ENCODE measurements at places on chromosomes 16 and 17.

DNA sequence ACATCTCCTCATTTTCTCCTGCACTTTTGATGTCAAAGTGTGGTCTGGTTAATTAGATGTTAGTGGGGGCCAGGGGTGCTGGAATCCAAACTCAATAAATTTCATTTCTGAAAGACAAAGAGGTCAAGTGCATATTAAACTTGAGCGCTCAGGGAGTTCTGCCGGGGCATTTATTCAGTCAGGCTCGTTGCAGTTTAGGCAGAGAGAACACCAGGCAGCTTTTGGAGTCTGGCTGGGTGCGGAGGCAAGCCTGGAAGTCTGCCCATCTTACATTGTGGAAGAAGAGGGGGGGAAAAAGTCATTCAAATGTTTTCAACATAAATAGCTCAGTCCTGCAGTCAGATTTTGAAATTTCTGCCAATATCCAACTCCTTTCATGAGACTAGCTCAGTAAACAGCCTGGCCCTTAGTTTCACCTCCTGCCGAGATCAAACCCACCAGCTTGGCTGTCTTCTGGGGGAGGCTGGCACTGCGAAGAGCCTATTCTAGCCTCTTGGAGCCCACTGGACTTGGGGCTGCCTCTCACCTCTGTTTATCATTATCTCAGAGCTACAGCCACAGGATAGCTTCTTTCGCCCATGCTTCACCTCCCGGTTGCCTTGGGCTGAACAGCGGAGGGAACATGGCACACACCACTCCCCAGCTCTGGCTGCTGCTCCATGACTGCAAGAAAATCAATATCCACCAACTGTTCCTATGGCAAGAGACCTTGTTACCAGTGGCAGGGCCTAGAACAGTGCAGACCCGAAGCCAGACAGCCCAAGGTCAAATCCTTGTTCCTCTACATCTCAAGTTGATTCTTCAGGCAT, 177.4 kb upstream of the CDH5 start:
- DNase-seq, result no peak

- DNase-seq, result no peak
These were observed 5.0 kb downstream of the KCNH6 start for GRCh38 chr17:63528183-63528582.

DNA sequence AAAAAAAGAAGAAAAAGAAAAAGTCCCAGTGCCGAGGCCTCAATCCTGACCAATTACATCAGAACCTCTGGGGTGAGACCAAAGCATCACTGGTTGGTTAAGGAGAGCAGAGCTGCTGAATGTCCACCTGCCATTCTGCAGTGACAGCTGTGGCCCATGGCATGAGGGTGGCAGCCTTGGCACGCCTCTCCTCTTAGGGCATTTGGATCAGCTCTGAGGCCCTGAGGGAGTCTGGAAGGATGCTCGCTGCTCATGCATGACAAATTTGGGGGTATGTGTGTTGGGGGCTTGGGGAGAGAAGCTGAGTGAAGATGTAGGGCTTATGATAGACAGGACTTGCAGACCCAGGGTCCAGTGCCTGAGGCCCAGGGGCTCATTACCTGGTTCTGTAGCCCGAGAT, 26.3 kb downstream of the MYLK3 start:
- DNase-seq, result no peak

DNA sequence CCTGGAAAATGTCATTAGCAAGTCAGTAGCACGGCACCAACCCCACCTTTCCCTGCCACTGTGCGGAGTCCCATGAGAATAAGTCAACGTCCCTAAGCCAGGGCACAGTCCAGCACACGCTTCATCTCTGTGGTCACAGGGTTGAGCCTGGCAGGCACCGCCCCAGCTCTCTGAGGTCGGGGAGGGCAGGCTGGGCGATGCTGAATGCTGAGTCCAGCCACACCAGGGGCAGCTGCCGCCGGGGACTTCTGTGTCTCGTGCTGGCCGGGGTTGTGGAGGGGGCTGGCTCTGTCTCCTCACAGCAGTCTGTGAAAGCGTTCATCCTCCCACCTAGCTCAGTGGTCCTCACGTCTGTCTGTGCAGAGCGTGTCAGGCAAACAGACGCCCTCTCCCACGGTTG, 53.2 kb downstream of the BANP start:
- no peak for DNase-seq

GRCh38 chr17:31061678-31062077, 33.1 kb upstream of the NF1 start:
- DNase-seq, result no peak

GRCh38 chr16:24848065-24848464, 2.3 kb downstream of the SLC5A11 start:
- no peak for DNase-seq

- DNase-seq, result no peak
These were observed 33.6 kb upstream of the RAB11FIP4 start for GRCh38 chr17:31357839-31358394.

- peak; percentile 48 for DNase-seq
These were observed 270.7 kb downstream of the NTN1 start for GRCh38 chr17:9291912-9292560.

- DNase-seq, result peak; percentile 77
These were observed 63.9 kb upstream of the RPH3AL start for GRCh38 chr17:416293-417206.

- no peak for DNase-seq
These were observed 2.4 kb downstream of the CHMP1A start for GRCh38 chr16:89655062-89655643.

GRCh38 chr17:82517230-82517865, 2.2 kb upstream of the FOXK2 start:
- DNase-seq, result no peak

GRCh38 chr17:49748791-49749190, 15.1 kb downstream of the FAM117A start:
- DNase-seq, result peak; percentile 85

- DNase-seq, result no peak
These were observed 19.9 kb downstream of the RPH3AL start for GRCh38 chr17:332558-333322.

DNA sequence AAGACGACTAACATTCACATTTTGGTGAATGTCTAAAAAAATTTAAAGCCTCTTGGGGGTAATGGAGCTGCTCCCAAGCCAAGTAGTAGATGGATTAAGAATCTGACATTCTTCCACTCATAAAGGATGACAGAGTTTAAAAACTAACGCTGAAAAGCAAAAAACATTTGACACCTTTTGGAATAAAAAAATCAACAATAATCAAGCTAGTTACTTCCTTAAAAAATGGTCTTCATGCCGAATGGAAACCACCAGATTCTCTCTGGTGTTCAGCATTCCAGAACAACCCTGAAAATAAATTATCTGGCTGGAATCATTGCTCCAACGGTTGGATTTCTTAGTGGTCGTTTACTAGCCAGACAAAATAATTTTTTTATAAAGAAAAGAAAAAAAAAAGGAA, 18.0 kb downstream of the HLF start:
- no peak for DNase-seq

DNA sequence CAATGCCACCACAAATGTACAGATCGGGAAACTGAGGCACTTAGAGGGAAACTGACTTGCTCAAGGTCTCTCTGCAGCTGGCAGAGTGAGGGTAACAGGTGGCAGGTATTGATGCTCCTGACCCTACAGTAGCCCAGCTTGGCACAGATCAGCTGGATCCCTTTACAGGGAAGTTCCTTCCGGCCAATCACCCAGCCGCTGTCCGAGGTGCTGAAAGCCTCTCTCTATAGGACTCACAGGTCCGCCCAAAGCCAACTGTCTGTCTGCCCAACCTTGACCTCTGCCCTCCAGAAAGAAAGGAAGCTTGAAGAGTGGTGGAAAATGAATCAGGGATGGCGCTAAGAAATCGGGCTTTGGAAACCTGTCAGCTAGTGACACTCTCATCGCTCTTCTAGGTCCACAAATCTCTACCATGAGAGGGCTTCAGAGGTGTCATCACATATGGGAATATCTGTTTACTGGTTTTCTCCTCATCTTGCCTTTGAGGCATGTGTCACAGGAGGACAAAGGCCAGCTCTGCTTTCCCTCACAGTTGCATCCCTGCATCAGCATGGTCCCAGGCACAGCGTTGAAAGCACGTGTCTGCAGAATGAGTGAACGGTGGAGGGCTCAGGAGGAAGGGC, 246.2 kb downstream of the KATNIP start:
- DNase-seq, result peak; percentile 57

GRCh38 chr17:36932694-36933511, 4.4 kb upstream of the LHX1 start:
- no peak for DNase-seq

DNA sequence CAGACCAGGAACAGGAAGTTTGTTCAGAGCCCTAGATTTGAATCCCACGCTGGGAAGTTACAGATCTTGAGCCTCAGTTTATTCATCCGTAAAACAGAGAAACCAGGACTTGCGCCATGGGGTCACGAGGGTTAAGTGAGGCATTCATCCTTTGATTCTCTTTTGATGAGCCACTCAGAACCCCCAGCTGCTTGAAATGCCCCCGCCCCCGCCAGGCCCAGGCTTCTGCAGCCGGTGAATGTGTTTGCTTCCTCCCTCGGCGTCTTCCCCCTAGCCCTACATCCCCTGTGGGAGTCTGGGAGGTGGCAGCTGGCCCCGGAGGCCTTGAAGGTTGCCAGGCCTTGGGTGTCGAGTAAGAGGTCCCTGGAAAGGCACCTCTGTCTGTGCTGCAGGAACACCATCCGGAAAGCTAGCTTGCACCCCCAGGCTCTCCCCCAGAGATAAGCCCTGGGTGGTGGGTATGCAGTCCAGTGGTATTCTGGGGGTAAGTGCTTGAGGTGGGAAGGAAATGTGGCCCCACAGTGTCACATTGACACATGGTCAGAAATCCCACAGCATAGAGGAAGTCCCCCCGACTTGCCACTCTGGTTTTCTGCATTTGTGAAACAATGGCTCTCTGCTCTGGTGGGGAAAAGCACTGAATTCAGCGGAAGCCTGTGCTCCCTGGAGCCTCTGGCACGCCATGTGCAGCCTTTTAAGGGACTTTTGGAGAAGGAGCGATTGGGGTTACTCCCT, 14.9 kb downstream of the IRF8 start:
- DNase-seq, result no peak

GRCh38 chr16:1073262-1073558, 663 bp downstream of the SSTR5 start:
- no peak for DNase-seq

DNA sequence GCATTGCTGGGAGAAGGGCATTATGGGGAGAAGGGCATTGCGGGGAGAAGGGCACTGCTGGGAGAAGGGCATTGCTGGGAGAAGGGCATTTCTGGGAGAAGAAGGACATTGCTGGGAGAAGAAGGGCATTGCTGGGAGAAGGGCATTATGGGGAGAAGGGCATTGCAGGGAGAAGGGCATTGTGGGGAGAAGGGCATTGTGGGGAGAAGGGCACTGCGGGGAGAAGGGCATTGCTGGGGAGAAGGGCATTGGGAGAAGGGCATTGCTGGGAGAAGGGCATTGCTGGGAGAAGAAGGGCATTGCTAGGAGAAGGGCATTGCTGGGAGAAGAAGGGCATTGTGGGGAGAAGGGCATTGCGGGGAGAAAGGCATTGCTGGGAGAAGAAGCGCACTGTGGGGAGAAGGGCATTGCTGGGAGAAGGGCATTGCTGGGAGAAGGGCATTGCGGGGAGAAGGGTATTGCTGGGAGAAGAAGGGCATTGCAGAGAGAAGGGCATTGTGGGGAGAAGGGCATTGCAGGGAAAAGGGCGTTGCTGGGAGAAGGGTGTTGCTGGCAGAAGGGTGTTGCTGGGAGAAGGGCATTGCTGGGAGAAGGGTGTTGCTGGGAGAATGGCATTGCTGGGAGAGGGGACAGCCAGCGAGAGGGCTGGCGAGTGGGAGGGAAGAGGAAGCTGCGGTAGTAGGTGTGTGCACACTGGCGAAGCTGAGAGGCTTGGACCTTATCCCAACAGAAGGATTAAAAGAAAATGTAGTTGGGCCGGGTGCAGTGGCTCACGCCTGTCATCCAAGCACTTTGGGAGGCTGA, 4.6 kb upstream of the PYDC1 start:
- no peak for DNase-seq

- DNase-seq, result no peak
These were observed 131.0 kb downstream of the RBFOX3 start for GRCh38 chr17:79479876-79480275.

- no peak for DNase-seq
These were observed 224.2 kb downstream of the PARN start for GRCh38 chr16:14405611-14406537.

- no peak for DNase-seq
These were observed 1.4 kb upstream of the CYB561 start for GRCh38 chr17:63447471-63448009.

GRCh38 chr16:88442727-88443576, 10.1 kb upstream of the ZFPM1 start:
- peak; percentile 79 for DNase-seq

- no peak for DNase-seq
These were observed 4.0 kb upstream of the CDH11 start for GRCh38 chr16:65125871-65126270.

DNA sequence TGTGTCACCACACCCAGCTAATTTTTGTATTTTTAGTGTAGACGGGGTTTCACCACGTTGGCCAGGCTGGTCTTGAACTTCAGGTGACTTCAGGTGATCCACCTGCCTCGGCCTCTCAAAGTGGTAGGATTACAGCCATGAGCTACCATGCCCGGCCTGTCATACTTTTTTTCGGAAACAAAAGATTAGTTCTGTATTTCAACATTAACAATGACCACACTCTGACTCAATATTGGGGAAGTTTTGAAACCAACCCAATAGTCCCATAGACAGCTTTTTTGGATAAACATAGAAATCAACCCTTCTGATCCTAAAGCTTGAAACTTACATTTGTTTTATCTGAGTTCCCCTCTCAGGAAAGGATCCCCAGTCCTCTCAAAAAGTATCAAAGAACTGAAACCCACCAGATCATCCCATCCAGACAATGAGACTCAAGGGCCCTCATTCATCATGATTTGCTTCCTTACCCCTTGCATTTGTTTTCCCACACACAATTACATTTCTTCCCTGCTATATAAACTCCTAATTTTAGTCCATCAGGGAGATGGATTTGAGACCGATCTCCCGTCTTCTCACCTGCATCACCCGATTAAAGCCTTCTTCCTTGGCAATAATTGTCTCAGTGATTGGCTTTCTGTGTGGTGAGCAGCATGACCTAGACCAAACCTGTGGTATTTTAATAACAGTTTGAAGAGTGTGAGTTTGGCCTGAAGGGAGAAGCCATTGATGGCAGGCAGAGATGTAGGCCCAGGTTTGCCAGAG, 7.2 kb upstream of the AGRP start:
- DNase-seq, result no peak

- no peak for DNase-seq
These were observed 489.6 kb downstream of the CDH13 start for GRCh38 chr16:83116274-83116892.

- no peak for DNase-seq
These were observed 28.6 kb downstream of the DCAKD start for GRCh38 chr17:45022655-45023339.
